ENCODE measurements at places on chromosomes 7 and 10. TPM values are rescaled to one million over a fixed set of nuclear protein-coding genes. Genes with fewer than 3 reads are reported as not detected.

DNA sequence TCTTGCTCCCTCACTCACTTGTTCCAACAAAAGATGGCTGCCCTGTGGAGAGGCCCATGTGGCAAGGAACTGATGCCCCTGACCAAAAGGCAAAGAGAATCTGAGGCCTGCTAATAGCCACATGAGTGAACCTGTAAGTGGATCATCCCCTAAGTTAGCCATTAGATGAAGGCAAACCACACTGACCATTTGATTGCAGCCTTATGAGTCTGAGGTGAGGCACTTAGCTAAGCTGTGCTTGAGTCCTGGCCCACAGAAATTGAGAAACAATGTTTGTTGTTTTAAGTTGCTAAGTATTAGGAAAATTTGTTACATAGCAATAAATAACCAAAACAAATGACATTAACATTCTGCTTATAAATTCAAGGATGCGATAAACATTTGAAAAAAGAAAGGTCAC is 100.1 kb upstream of the BET1 start:
- no peak overlapping the region for H3K27ac ChIP-seq
- H3K27me3 ChIP-seq: no peaks in the 10 kb centered on the region
- H3K4me1 ChIP-seq: no peaks in the 10 kb centered on the region
- DNase-seq: no peak
- H3K36me3 ChIP-seq: no peaks in the 10 kb centered on the region

GRCh38 chr10:71009126-71009525 is 120.8 kb upstream of the PCBD1 start:
- no peaks in the 10 kb centered on the region for H3K36me3 ChIP-seq
- no peak overlapping the region for H3K27ac ChIP-seq
- DNase-seq: no peak
- H3K4me1 ChIP-seq: no peaks in the 10 kb centered on the region
- H3K4me3 ChIP-seq: no peak overlapping the region

DNA sequence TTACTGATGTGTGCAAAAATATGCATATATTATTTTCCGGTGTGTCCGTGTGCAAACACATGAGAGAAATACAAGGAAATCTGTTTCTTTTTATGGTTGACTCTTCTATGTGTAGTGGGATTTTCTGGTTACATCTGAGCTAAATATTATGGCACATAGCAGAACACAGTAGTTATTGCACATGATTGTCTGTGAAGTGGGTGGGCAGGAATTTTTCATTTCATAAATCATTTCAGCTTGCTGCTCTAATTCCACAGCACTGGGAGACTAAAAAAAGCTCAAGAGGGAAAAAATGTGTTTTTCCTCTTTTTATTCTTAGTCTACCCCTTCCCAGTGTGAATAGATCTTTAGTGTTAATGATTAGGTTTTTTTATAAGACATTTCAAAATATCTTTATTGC is 197.9 kb downstream of the MBL2 start:
- DNase-seq: no peak
- no peaks in the 10 kb centered on the region for H3K27me3 ChIP-seq
- H3K36me3 ChIP-seq: no peaks in the 10 kb centered on the region
- no peak overlapping the region for H3K27ac ChIP-seq
- peaks cover 5% of the 10 kb centered on the region for H3K4me1 ChIP-seq
- no peak overlapping the region for H3K4me3 ChIP-seq

- H3K27ac ChIP-seq: peak overlapping the region; percentile 74
- H3K27me3 ChIP-seq: no peaks in the 10 kb centered on the region
- peaks cover 37% of the 10 kb centered on the region for H3K4me1 ChIP-seq
- DNase-seq: peak; percentile 67
- no peaks in the 10 kb centered on the region for H3K36me3 ChIP-seq
Observed at GRCh38 chr10:88270871-88271713, 312.0 kb downstream of the RNLS start.

GRCh38 chr10:1169981-1170866 is 114.0 kb downstream of the WDR37 start:
- no peaks in the 10 kb centered on the region for H3K4me1 ChIP-seq
- H3K4me3 ChIP-seq: no peak overlapping the region
- H3K27me3 ChIP-seq: no peaks in the 10 kb centered on the region

- H3K36me3 ChIP-seq: no peaks in the 10 kb centered on the region
- no peak for DNase-seq
- H3K4me1 ChIP-seq: peaks cover 30% of the 10 kb centered on the region
- no peaks in the 10 kb centered on the region for H3K27me3 ChIP-seq
- peak overlapping the region; percentile 17 for H3K27ac ChIP-seq
Observed at GRCh38 chr10:112981553-112981952, 31.5 kb downstream of the TCF7L2 start.

The RHOBTB1 gene
- 32.9 TPM for total RNA-seq

The HACD1 gene
- total RNA-seq: 26.8 TPM

The HOXA10 gene
- total RNA-seq: 43.1 TPM

DNA sequence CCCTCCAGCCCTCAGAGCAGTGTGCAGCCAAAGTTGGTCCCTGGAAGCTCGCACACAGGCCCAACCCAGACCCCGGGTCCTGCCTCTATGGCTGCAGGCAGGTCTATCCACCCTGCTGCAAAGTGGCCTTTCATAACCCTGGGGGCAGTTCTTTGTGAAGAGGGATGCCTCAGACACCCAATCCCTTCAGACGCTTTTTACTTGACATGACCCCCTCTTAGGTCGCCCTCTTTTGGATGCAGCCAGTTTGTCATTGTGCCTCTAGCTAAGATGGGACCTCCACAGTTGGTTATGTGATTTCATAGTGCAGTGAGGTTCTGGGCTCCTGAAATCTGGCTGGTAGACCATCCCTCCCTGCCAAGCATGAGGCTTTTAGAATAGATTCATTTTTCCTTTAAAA is 27.3 kb downstream of the SMKR1 start:
- no peaks in the 10 kb centered on the region for H3K36me3 ChIP-seq
- H3K27me3 ChIP-seq: no peaks in the 10 kb centered on the region
- no peak overlapping the region for H3K4me3 ChIP-seq
- no peak overlapping the region for H3K27ac ChIP-seq
- peak; percentile 63 for DNase-seq

The FAM25A gene
- total RNA-seq: not detected

The NUP42 gene
- total RNA-seq: 22.4 TPM

- H3K4me1 ChIP-seq: no peaks in the 10 kb centered on the region
- H3K27ac ChIP-seq: no peak overlapping the region
- DNase-seq: no peak
- H3K36me3 ChIP-seq: no peaks in the 10 kb centered on the region
Observed at GRCh38 chr10:95459446-95460045, 101.6 kb downstream of the SORBS1 start.

DNA sequence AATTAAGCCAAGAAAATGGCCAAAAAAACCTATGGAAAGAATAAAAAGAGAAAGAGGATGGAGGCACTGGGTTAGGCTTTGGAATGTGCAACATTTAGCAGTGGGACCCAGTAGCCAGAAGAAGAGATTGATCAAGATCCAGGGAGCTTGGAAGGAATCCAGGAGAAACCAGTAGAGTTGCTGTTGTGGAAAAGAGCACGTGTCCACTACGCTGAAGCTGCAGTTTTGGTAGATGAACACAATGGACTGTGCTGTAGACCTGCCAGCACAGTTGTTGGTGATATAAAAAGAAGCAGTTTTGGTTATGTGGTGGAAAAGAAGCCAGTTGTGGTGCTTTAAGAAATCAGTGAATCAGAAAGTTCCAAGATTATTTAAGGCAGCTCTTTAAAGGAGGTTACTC is 802.2 kb upstream of the POM121L12 start:
- no peak for DNase-seq
- H3K4me3 ChIP-seq: no peak overlapping the region
- no peaks in the 10 kb centered on the region for H3K36me3 ChIP-seq
- no peaks in the 10 kb centered on the region for H3K4me1 ChIP-seq
- no peaks in the 10 kb centered on the region for H3K27me3 ChIP-seq
- H3K27ac ChIP-seq: no peak overlapping the region

- H3K27me3 ChIP-seq: no peaks in the 10 kb centered on the region
- peak overlapping the region; percentile 49 for H3K4me3 ChIP-seq
- peak overlapping the region; percentile 60 for H3K27ac ChIP-seq
- DNase-seq: no peak
- peaks cover 6% of the 10 kb centered on the region for H3K4me1 ChIP-seq
Observed at GRCh38 chr10:12214763-12215218, 18.8 kb downstream of the CDC123 start.

DNA sequence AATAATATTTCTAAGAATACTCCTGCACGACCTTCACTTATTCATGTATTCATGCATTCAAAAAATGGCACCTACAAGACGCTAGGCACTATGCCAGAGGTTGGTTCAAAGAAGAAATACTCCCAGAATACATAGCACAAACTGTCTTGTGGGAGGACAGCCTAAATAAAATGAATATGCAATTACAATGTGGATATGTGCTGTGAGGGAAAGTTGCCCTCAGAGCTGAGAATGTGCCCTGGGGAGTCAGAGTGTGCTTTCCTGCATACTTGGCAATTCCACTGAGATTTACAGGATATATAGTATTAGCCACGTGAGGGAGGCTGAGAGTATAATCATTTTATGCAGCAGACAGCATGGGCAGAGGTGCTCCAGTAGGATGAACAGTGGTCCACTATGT is 872.9 kb downstream of the GRID1 start:
- H3K27me3 ChIP-seq: no peaks in the 10 kb centered on the region
- no peaks in the 10 kb centered on the region for H3K36me3 ChIP-seq
- no peak for DNase-seq
- no peaks in the 10 kb centered on the region for H3K4me1 ChIP-seq
- H3K4me3 ChIP-seq: no peak overlapping the region
- no peak overlapping the region for H3K27ac ChIP-seq
